Hematopoietic multipotent progenitor cell treated with erythropoietin and hydrocortisone succinate and interleukin-3 and kit ligand, for 6 days (in vitro differentiated cells): ENCODE measurements at places on chromosomes 6 and 20.

- no peak for DNase-seq
Measured at GRCh38 chr6:20147469-20147868, 64.8 kb downstream of the MBOAT1 start.

DNA sequence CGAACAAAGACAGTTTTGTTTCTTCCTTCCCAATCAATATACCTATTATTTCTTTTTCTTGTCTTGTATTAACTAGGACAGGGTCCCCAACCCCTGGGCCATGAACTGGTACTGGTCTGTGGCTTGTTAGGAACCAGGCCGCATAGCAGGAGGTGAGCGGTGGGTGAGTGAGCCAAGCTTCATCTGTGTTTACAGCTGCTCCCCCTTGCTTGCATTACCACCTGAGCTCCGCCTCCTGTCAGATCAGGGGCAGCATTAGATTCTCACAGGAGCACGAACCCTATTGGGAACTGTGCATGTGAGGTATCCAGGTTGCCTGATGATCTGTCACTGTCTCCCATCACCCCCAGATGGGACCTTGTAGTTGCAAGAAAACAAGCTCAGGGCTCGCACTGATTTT, 151.9 kb downstream of the CDKAL1 start:
- no peak for DNase-seq

DNA sequence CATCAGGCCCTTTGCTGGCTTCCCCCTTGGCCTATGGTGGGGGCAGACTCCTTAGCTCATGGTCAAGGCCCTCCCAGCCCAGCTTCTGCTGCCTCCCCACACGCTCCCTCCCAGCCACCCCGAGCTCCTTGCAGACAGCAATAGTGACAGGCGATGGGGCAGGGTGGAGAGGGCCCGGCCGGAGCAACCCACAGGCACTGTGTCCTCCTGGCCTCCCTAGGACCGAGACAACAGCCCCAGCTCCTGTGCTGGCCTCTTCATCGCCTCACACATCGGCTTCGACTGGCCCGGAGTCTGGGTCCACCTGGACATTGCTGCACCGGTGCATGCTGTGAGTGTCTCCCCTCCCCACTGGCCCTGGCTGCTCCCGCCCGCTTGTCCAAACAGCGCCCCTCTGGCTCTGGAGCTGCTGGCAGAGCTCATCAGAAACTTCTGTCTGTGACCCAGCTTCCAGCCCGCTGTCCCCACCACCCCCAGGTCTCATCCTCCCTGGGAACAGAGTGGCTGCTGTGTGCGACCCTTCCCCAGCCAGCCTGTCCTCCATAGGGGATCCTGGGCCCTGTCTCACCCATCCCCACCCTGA, 21.8 kb downstream of the NPEPL1 start:
- no peak for DNase-seq

DNA sequence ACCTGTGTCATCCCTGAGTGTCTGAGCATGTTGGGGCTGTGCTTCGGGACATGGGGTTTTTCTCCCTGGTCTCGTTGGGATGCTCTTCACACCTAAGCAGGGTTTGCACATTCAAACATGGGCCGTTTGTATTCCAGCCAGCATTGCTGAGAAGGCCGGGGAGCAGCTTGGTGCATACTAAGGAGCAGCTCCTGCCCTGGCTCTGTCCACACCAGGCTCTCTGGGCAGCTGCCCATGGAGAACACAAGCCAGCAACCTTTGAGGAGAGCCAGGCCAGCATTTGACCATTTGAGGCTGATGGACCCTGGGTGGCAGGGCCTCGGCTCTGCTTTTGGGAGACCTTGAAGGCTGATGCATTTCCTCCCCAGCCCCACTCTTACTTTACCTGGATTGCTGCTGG, 92.1 kb downstream of the PHACTR3 start:
- no peak for DNase-seq

GRCh38 chr20:54438166-54438565, 37.2 kb upstream of the DOK5 start:
- no peak for DNase-seq

DNA sequence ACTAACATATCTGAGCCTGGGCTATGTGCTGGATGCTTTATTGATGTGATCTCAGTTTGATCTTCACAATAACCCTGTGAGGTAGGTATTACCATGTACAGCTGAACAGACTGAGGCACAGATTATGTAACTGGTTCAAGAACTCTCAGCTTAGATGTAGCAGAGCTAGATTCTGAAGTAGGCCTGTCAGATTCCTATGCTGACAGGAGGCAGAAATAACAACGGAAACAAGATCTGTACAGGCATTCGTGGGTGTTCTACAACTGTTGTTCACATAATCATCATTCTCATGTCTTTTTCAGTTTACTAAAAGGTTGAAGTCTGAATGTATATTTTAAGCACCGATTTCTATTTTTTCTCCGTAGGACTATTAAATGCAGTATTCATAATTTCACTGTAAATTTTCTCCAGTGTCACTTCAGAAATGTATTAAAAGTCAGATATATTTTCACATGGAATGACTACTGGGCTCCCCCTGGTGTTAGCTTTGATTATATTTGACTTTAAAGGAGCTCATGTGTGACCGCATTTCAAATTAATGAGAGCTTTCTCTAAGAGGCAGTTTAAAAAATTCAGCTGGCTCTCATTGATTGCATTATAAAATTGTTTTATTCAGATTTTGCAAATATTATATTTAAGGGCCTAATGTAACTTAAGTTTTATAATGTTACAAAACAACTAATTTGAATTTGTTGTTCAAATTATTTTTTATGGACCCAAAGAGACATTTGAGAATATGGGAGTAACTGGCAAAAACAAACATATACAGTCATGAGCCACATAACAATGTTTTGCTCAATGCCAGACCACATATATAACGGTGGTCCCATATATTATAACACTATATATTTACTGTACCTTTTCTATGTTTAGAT, 36.4 kb upstream of the SLC17A4 start:
- peak; percentile 80 for DNase-seq

DNA sequence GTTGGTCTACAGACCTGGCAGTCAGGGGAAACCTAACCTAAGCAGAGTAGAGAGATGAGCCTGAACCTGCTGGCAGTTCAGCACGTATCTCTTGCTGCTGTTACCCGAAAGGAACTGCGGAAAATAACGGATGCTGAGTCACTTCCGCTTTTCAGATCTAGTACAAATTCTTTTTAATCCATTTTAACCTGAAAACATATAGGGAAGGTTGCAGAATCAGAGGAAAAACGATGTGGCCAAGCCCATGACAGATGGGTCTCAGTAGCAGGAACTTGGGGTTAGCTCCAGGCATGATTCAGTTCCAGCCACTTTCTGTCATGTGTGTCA, 351.9 kb upstream of the PRND start:
- peak; percentile 80 for DNase-seq
